ENCODE measurements at places on chromosomes 11 and 22.
A peak's percentile ranks its signal among the peaks of the same experiment; 100 is the strongest.

DNA sequence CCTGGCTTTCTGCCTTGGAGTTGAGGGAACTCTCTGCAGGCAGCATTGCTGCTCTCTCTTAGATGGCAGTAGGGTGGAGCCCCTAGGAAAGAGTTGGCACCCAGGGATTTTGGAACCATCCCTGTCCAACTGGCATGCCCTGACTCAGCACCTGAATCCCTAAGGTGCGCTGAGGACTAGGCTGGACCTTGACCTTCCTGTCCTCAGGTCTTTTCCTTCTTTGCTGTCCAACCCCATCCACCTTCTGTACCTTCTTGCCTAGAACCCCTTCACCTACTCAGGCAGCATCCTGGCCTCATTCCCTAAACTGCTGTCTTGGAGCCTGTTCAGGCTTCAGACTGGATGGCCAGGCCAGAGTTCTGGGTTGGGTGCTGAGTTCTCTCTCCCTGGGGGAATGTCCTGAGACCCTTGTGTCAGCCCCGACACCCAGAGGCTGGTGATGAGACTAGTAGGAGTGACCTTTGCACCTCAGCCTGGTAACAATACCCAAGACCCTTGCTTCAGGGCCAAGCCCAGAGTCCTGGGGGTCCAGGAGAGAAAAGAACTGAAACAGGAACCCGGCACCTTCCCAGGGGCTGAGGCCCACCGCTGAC, 2.5 kb upstream of the POLD4 start:
- DNase-seq: no peak

DNA sequence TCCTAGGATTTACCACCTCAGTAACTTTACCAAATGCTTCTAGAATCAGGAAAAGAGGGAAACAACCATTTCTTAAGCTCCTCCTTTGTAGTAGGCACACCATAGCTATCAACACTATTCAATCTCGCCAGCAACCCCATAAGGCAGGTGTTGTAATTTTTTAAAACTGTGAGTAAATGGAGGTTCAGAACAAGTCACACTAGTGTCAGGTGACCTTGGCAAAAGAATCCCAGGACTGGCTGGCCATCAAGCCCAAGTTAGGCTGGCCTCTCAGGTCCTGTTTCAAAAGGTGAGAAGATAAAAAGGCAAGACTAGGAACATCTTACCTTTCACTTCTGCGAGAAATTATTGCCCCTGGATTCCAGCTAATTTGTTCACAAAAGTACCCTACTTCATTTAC, 713 bp downstream of the TOP3B start:
- no peak for DNase-seq

DNA sequence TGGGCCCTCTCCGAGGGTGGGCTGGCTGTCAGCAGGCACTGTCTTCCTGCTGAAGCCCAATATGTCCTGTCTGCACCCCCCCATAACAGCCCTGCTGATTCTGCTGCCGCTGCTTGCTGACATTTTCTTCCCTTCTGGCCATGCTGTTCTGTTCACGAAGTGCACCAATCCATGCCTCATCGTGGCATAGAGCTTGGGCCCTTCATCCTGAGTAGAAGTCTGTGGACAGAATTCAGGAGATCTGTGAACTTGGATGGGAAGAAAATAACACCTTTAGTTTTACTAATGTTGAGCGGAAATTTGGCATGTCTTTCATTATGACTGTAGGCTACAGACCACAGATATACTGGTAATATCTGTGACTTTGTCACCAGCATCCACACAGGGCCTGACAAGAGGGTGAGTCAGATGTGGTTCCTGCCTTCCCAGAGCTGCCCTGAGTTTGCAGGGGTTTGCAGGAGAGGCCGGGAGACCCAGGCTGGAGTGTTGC, 14.1 kb upstream of the KIAA0930 start:
- DNase-seq: no peak

GRCh38 chr11:113831314-113831713, 44.1 kb downstream of the USP28 start:
- no peak for DNase-seq

- no peak for DNase-seq
These were observed 32.9 kb downstream of the OR52E1 start for GRCh38 chr11:5102246-5102645.

DNA sequence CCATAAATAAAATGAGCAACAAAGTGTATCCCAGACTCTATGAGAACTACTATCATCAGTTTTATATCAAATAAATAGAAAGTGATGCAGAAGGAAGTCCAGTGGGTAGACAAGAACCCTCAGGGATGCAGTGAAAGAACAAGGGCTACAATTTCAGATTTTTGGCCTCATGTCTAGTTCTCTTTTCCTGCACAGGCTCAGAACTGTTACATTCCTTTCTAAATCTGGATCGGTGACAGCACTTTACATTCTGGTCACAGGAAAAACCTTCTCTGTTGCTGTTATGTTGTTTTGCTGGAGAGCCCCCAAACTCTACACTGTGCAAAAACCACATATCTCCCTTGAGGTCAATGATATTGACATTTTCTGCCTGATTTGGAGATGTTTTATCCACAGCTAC, 108.8 kb upstream of the ANO5 start:
- no peak for DNase-seq

GRCh38 chr22:40331706-40332105, 14.6 kb upstream of the ADSL start:
- no peak for DNase-seq

- peak; percentile 61 for DNase-seq
These were observed 63.5 kb upstream of the CAPRIN1 start for GRCh38 chr11:33987975-33988580.

DNA sequence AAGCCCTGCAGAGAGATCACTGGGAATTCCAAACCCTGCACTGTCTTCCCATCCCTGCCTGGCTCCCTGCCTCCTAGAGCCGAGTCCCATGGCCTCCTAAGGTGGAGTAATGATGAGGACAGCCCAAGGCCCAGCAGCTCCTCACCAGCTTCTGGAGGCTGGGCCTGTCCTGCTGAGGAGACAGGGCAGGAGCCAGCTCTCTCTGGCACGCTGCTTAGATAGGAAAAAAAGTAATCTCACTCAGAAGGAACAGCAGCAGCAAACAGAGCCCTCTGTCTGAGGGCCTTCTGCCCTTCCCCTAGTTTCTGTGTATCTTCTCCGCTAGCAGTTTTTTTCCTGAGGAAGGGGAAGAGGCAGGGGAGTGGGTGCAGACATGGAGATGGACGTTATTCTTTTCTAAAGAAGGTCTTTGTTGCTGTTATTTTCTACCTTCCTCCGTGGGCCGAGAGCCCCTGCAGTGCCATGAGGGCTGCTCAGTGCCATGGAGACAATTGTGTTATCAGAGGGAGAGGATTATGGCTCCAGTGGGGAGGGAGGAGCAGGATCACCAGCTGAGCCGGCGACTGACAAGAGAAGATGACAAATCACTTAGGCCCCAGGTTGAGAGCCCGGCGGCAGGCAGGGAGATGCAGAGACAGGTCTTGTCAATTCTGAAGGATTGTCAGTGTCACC, 315.3 kb downstream of the BUD13 start:
- DNase-seq: no peak

DNA sequence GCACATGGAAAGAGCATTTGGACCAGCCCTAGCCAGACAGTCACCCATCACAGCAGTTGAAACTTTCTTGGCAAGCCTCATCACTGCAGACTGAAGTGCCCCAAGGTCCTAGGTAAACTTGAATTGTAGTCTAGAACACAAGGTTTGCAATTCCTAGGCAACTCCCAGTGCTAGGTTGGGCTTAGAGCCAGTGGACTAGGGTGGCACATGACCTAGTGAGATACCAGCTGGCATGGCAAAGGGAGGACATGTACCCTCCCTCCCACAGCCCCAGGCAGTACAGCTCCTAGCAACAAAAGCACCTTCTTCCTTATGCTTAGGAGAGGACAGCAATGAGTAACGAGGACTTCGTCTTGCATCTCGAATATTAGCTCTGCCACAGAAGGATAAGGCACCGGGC, 889.5 kb downstream of the JRKL start:
- no peak for DNase-seq

DNA sequence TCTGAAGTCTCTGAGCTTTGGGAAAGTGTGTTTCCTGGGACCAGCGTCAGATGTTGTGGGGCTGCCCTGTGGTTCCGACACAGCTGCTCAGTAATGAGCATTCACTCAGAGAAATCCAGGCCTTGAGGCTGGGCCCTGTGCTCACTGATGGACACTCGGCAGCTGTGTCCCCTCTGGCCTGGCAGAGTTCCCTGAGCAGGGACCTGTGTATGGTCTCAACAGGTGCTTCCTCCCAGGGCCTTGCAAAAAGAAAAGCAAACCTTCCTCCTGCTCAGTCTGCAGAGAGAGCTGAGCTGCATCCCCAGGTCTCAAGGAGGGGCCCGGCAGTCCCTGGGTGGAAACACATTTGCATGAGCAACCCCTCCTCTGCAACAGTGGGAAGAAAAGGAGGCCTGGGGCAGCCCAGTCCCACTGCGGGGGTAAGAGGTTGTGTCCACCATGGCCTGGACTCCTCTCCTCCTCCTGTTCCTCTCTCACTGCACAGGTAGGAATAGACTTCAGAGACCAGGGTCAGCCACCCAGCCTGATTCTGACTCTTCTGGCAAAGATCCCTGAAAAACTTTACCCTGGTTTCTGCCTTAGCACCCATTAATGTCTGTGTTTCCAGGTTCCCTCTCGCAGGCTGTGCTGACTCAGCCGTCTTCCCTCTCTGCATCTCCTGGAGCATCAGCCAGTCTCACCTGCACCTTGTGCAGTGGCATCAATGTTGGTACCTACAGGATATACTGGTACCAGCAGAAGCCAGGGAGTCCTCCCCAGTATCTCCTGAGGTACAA, 131.2 kb downstream of the VPREB1 start:
- DNase-seq: no peak

DNA sequence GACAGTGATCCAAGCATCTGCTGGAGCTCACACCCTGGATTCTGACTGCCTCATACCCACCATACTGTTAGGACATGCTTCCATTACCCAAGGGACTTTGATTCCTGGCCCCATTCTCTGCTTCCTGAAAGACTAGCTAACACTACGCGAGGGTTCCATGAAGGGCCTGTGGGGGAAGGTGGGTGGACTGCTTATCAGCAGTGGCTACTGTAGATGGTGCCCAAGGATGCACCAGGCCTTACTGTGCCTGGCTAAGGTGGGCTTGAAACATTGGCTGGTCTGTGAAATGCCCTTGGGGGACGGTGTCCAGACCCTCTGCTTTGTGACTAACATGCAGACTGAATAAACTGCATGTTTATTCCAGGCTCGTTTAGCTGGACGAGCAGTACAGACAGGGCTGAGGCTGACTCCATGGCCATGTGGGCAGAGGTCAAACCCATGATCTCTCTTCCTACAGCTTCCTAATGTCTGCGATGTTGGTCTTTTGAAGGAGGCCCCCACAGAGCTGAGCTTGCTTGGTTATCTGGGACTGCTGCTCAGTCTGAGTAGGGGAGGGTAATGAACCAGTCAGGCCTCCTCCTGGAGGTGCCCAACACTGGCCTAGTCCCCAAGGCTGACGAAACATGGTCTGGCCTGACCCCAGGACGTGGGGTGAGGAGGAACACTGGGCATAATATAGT, 48.3 kb upstream of the PHOX2A start:
- DNase-seq: no peak

DNA sequence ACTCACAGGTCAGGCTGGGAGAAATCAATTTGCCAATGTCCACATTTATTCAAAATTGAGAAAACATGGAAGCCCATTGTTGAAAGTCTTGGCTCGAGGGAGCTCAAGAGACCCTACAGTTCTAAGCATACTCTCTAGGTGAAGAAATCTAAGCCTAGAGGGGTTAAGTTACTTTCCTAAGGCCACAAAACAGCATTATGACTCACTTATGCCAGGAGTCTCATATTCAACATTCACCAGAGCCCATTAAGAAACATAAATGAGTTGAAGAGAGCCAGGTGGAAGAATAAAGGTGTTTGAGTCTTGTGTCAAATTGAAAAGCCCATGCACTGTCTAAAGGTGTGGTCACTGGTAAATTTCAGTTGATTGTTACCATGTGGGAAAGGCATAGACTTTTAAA, 108.1 kb downstream of the INSC start:
- no peak for DNase-seq

GRCh38 chr11:102114032-102114431, 3.8 kb downstream of the YAP1 start:
- DNase-seq: no peak

- DNase-seq: no peak
These were observed 12.5 kb downstream of the HSD17B12 start for GRCh38 chr11:43693069-43693468.

GRCh38 chr22:21082248-21082647, 36.5 kb downstream of the LRRC74B start:
- DNase-seq: no peak

DNA sequence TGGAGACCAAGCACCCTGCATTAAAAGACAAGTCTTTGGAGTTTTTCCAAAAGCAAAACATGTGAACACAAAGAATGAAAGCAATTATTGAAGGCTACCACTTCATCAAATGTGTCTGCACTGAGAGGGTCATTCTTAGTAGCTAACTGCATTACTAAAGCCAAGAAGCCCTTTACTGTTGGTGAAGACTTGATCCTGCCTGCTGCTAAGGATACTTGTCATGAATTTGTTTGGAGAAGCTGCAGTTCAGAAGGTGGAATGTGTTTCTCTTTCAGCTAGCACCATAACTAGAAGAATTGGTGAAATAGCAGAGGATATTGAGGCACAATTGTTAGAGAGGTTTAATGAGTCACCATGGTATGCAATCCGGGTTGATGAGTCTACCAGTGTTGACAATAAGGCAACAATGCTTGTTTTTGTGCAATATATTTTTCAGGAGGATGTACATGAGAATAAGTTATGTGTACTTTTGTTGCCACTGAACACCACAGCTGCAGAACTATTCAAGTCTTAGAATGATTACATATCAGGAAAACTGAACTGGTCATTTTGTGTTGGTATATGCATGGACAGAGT, 457.3 kb upstream of the ISX start:
- DNase-seq: no peak

DNA sequence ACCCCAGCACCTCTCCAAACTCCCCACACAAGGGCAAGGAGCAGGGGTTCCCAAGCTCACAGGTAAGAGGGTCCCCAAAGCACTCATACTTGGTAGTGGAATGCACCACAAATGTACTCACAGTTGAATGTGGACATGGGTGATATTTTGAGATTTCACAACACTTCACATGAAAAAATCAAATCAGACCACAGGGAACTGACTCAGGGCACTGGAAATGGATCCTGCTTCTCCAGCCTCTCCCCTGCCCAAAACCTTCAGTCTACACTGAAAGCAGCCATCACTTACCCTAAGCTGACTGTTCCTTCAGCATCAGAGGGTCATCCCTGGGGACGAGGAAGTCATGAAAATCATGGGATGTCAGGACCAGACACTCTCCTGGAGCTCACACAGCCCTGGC, 40.2 kb downstream of the SCGB1A1 start:
- no peak for DNase-seq

DNA sequence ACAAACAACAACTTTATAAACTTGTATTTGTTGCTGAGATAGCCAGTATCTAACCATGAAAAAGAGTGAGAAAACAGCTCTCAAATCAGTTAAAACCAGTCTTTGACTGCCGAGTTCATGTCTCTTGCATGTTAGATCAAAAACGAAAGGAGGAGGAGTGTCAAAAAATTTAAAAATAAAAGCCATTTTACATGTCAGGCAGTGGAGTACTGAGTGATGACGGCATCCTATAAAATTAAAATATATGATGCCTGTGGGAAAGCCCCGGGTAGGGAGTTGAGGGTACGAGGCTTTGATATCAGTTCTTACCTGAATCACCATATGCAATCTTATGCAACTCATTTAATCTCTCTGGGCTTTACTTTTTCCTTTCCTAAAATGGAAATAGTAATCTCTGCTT, 117.3 kb downstream of the ETS1 start:
- DNase-seq: no peak

Data from activated T-cell treated with anti-CD3 and anti-CD28 coated beads, Interleukin-2, amount 50 U/mL, for 1 hour (primary cell).